ENCODE measurements at places on chromosomes 16 and 17.
A peak's percentile ranks its signal among the peaks of the same experiment; 100 is the strongest.

DNA sequence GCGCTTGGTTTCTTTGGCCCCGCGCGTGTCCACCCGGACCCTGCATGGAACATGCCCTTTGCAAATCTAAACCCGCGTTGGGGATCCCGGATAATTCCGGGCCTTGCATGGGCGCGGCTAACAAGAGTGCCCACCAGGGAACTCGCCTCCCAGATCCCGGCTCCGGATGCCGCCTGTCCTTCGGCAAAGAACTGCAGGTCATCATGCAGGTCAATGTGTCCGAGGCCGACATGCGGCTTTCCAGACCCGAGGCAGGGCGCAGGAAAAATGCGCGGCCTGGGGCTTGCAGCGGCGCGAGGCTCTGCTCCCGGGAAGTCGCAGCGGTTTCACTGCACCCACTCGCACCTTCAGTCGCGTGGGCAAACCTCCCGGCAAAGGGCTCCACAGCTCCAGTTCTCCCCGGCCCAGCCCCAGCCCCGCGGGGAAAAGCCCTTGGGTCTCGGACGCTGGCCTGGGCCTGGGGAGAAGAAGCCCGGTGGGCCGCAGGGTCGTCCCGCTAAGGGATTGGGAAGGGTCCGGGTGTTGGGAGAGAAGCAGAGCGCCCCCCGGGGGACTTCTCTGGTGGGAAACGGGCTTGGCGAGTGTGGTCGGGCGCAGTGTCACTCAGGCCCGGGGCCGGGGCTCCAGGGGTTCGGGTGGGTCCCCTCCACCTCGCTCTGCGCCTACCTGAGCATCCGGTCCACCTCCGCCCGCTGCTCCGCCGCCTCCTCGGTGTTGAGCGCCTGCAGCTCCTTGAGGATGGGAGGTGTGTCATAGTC is 805 bp downstream of the HNF1B start:
- no peak for DNase-seq

DNA sequence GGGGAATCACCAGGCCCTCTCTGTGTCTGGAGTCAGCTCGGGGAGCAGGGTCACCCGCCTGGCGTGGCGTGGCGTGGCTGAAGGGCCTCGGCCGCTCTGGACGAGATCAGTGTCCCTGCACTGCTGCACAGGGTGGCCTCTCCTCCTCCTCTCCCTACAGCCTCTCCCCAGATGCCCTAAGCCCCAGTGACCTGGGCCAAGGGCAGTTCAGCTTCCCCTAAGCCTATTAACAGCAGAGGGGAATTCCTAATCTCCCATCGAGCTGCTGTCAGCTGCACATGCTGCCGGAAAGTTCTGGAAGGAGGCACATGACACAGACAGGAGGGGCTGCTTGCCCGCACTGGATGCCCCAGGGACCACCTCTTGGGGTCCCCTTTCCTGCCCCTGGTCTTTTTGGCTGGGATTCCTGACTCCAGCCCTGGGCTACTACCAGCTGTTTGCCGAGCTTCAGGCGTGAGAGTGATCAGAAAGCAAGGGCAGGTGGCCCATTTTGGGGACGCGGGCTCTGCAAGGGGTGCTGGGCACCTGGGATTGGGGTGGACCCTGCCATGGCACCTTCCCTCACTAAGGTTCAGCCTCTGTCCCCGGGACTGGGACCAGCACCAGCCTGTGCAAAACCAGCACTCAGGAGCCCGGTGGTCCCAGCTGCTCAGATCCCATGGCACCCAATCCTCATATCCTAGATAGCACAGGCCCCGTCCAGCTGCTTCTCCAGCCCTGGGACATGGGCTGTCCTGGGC is 794 bp downstream of the PDE6G start:
- no peak for DNase-seq

- no peak for DNase-seq
Observed at GRCh38 chr16:21663889-21664647, at the start of gene OTOA. TSS of gene OTOA (plus strand) at chr16:21663968. CDS start at chr16:21678515, 14,547 bp downstream.

DNA sequence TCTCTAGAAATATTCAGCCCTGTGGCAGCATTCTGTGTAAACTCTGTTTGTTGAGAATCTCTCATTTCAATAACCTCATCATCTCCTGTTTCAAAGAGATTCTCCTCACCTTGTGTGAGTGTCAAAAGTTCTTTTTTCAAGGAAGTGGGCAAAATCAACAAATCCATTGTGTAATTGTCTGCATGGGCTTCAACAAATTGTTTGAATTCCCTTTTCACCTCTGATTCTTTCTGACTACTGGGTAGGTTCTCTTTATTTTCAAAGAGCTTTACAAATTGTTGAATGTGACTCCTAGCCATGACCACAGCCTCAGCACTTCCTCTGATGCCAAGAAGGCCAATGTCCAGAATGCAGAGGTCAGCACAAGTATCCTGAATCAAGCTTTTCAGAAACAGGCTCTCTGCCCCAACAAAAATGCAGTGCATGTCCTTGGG is 48.0 kb downstream of the N4BP1 start:
- no peak for DNase-seq

DNA sequence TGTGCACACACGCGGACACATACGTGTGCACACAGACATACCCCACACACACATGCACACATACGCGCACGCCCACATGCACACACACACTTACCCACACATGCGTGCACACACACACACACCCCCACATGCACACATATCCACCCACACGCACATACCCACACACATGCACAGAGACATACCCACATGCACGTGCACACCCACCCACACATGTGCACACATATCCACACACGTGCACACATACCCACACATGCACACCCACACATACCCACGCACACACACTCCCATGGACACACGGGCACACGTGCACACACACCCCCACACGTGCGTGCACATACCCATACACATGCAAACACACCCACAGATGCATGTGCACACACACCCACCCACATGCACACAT is 27.2 kb upstream of the PVALEF start:
- no peak for DNase-seq

GRCh38 chr17:34672176-34672785 is 92.9 kb downstream of the TMEM132E start:
- DNase-seq: no peak

DNA sequence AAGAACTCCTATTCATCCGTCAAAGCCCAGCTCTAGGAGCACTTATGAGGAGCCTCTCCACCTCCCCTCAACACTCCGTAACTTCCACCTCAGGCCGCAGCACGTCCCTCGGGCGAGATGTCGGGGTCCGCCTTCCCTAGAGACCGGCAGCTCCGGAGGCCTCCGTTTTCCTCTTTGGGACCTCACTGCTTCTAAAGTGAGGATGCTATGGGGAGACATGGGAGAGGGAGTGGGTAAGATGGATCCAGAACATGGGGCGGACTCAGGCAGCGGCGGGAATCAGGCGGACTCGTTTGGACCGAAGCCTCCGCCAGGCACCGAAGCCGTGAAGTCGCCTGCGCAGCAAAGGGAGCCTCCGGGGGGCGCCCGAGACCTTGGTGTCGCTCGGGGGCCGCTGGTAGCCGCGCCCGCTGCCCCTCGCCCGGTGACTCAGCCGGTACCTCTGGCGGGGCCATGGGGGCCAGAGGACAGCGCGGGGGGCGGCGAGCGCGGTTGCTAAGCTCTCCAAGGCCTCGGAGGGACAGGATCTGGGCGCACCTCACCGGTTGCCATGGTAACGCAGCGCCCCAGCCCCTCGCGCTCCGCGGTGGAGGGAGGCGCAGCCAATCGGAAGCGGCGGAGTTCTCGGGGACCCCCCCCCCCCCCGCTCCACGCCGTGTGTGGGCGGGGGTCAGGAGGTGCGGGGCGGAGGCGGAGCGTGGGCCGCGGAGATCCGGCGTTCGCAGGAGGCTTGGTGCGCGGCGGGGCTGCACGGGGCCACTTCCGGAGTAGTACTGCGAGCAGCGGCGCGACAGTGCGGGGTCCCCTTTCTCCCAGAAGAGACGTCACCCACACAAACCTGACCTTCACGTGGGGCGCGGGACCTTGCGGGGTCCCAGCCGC is 1.3 kb upstream of the HIC1 start:
- DNase-seq: peak; percentile 75

DNA sequence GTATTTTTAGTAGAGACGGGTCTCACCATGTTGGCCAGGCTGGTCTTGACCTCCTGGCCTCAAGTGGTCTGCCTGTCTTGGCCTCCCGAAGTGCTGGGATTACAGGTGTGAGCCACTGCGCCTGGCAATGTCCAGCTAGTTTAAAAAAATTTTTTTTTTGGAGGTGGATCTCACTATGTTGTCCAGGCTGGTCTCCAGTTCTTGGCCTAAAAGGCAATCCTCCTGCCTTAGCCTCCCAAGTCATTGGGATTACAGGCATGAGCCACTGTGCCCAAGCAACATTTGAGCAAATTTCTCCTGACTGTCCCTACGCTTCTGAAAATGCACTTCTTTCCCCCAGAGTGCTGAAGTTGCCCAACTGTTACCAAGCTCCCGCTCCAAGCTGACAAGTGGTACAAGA is 8.0 kb downstream of the MAP3K14 start:
- no peak for DNase-seq

- no peak for DNase-seq
Observed at GRCh38 chr17:83116311-83116771, 36.9 kb downstream of the METRNL start.

DNA sequence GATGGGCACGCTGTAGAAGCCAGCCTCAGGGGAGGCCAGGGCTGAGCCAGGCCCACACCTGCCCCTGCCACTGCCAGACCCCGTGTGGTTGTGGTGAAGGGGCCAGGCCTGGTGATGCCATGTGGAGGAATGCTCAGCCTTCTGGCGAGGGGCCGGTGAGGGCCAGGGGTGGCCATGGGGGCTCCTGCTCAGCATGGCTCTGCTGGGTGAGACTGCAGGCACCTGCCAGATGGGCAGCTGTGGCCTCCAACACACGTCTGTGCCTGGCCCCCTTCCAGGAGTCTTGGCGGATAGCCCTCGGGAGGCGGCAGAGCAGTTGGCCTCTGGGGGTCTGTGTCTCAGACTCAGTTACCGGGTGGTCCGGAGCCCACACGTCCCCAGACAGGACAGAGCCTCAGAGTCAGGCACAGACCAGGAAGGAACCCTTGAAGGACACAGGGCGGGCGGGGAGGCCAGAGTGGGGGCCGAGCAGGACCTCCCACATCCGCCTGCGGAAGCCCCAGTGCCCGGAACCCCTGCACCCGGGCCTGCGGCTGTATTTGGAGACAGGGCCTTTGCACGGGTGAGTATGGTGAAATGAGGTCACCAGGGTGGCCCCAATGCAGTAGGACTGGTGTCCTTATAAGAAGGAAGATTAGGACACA is 22.5 kb upstream of the CHMP6 start:
- no peak for DNase-seq

GRCh38 chr16:83794860-83795554 is 12.8 kb upstream of the HSBP1 start:
- DNase-seq: no peak

- no peak for DNase-seq
Observed at GRCh38 chr17:1315409-1315808, 35.9 kb downstream of the TRARG1 start.

DNA sequence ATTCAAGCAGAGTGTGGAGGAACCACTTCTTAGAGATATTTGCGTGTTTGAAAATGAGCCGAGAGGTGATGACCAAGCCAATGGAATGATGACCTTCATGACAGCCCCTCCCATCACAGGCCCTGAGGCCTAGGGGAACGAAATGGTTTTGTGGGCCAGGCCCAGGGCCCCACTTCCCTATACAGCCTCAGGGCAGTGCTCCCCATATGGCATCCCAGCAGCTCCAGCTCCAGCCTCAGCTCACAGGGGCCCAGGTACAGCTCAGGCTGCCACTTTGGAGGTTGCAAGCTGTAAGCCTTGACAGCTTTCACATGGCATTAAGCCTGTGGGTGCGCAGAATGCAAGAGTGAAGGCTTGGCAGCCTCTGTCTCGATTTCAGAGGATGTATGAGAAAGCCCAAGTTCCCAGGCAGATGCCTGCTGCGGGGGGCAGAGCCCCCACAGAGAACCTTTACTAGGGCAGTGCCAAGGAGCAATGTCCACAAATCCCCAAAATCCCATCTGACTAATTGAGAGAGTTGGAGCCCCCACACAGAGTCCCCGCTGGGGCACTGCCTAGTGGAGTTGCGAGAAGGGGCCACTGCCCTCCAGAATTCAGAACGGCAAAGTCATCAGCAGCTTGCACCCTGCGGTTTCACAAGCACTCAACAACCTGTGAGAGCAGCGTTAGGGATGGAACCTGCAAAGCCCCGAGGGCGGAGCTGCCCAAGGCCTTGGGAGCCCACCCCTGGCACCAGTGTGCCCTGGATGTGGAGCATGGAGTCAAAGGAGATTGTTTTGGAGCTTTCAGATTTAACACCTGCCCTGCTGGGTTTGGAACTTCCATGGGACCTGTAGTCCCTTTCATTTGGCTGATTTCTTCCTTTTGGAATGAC is 21.2 kb downstream of the CHMP6 start:
- no peak for DNase-seq

GRCh38 chr17:855569-855968 is 73.4 kb downstream of the MRM3 start:
- DNase-seq: no peak

DNA sequence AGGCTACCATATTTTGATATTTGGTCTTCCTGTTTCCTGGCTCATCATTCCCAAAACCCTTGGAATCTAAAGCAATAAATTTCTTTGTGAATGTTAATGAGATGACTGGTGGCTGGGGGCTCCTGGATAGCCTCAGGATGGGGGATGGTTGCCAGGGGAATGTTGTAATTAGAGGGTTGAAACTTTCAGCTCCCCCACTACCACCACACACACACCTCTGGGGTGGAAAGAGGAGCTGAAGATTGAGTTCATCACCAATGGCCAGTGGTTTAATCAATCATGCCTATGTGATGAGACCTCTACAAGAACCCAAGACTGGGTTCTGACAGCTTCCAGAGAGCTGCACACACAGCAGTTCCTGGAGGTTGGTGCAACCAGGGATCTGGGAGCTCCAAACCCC is 59.1 kb downstream of the HS3ST3A1 start:
- DNase-seq: no peak

- peak; percentile 96 for DNase-seq
Observed at GRCh38 chr17:16568541-16569357, at the start of gene ZNF287. TSS of gene ZNF287 (minus strand) at chr17:16569204. CDS start at chr17:16567731, 1,473 bp downstream.

GRCh38 chr16:85749771-85750145 is 1.1 kb downstream of the C16orf74 start:
- no peak for DNase-seq

DNA sequence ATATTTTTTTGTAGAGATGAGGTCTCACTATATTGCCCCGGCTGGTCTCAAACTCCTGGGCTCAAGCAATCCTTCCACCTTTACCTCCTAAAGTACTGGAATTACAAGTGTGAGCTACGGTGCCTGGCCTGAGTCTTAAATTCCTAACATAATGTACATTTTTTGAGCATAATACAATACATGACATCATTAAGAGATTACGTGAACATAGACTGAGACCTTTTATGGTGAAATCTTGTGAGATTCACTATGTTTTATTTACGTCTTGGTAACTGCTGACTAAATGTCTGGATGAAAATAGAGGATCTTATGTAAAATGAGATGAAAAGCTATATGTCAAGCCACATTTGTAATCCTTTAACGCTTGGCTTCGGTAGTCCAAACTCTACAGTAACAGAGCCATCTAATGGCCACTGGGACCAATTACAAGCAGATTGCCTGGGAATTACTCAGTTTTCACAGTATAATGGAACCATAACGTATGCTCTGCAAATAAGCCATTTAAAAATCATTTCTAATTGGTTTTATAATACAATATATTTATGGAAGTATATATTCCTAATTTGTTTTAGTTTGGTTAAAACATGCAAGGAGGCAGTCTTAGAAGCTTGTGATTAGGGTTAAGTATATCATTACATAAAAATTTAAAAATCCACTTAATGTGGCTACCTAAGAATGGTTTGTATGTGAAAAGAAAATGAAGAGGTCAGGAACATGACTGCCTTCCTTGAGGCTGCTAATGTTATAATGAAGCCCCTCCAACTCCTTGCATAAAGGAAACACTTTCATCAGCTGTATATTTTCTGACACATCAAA is 8.1 kb upstream of the EFCAB13 start:
- DNase-seq: peak; percentile 69

Measured in CD4-positive, alpha-beta T cell treated with Interleukin-2 at 100 ng/mL for 4 hours (primary cell).